Ascending aorta (tissue), 2 donors: ENCODE measurements at places on chromosomes 1 and 21. TPM values are rescaled to one million over a fixed set of nuclear protein-coding genes. Genes with fewer than 3 reads are reported as not detected.

The CFHR3 gene
- not detected for total RNA-seq

The TNFRSF14 gene
- 141 TPM for total RNA-seq

GRCh38 chr1:176691251-176692228 lies 228.6 kb downstream of the PAPPA2 start:
- DNase-seq, result peak; percentile 66
- no peaks in the 10 kb centered on the region for H3K4me1 ChIP-seq
- H3K4me3 ChIP-seq, result no peak overlapping the region
- no peaks in the 10 kb centered on the region for H3K27me3 ChIP-seq
- H3K27ac ChIP-seq, result no peak overlapping the region

DNA sequence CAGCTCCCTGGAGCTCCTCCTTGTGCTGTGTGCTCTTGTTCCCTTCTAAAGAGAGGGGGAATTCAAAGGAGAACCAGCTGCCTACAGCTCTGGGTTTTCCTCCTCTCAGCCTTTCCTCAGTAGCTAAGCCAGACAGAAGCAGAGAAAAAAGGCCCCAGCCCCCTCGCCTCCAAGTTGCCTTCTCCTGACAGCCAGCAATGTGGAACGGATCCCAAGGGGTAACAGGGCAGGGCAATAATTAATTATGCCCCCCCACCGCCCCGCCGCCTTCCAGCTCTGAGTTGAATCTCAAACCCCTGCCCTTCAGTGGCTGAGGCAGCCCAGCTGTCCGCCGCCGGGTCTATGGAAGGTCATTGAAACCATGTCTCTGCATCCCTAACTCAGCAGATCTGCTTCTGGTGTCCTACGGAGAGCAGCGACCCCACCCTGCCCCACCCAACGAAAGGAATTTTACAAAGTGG lies 69.0 kb upstream of the GOLT1A start:
- no peaks in the 10 kb centered on the region for H3K36me3 ChIP-seq
- no peak for DNase-seq
- no peaks in the 10 kb centered on the region for H3K27me3 ChIP-seq
- H3K4me1 ChIP-seq, result no peaks in the 10 kb centered on the region

GRCh38 chr21:14523234-14523633 lies 22.9 kb downstream of the SAMSN1 start:
- H3K36me3 ChIP-seq, result no peaks in the 10 kb centered on the region
- H3K27ac ChIP-seq, result no peak overlapping the region
- H3K27me3 ChIP-seq, result no peaks in the 10 kb centered on the region
- no peak for DNase-seq

DNA sequence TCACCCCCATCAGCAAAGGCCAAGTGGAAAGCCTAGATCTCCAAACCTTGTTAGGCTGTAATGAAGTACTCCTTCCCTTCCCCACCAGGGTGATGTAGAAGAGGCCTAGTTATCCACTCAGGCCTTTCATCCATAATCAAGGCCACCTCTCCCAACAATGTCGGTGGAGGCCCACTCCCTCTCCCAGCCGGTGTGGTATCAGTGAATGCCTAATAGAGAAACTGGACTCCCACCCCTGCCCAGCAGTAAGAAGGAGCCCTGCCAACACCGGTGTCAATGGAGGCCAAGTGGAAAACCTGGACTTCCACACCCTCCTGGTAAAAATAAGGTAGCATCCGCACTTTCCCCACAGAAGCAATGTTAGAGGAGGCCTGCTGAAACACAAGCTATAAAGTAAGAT lies 23.9 kb downstream of the NDUFS5 start:
- H3K36me3 ChIP-seq, result no peaks in the 10 kb centered on the region
- no peak for DNase-seq
- no peaks in the 10 kb centered on the region for H3K27me3 ChIP-seq
- H3K4me3 ChIP-seq, result no peak overlapping the region
- no peak overlapping the region for H3K27ac ChIP-seq
- H3K4me1 ChIP-seq, result no peaks in the 10 kb centered on the region

The TSTD1 gene
- total RNA-seq, result not detected
